Fibroblast of villous mesenchyme (primary cell): ENCODE measurements at places on chromosomes 5 and 9. TPM values are rescaled to one million over a fixed set of nuclear protein-coding genes. Genes with fewer than 3 reads are reported as not detected.

NPR3 gene
- 2.9 and 6.5 TPM in 2 replicates for total RNA-seq

CCDC171 gene
- 2.2 and 2.3 TPM in 2 replicates for total RNA-seq

SPINK6 gene
- not detected in 2 replicates for total RNA-seq

PURA gene
- total RNA-seq, result 20.0 and 26.3 TPM in 2 replicates

DNA sequence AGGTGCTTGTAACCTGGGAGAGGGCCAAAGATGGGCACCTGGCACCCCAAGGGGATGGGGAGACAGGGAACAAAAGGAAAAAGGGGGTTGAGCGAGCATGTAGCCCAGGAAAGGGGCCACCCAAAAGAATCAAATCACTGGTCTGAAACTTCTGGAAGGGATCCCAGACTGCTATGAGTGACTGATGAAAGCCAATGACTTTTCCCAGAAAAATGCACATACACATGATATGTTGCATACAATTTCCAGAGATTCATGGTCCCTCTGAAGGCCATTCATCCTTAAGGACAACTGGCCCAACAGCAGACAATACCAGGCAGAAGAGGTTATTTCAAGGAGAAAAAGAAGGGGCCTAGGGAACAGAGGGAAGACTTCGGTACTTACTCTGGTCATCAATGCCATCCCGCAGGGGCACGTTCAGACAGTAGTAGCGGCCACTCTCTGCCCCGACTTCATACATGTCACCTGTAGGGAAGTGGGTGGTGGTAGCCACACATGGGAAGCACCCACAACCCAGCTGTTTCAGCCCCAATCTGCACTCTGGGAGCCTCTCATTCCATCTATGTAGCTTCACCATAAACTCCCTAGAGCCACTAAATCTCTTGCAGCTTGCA, 8.4 kb downstream of the HDAC3 start:
- no peak for DNase-seq

DNA sequence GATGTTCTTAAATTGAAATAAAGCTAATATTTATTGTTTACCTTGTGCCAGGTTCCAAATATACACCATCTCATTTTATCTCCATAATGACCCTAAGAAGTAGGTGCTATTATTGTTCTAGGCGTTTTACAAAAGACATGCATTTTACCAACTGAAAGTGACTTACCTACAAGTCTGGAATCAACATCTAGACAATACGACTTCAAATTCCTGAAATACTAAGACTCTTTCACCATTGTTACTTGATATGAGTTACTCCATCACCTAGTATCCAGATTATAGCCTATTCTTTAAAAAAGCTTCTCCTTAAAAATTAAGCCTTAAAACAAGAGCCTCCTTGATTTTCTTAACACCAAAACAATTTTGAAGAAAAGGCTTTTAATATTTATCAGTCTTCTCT, 13.3 kb downstream of the HACD4 start:
- no peak for DNase-seq

DNA sequence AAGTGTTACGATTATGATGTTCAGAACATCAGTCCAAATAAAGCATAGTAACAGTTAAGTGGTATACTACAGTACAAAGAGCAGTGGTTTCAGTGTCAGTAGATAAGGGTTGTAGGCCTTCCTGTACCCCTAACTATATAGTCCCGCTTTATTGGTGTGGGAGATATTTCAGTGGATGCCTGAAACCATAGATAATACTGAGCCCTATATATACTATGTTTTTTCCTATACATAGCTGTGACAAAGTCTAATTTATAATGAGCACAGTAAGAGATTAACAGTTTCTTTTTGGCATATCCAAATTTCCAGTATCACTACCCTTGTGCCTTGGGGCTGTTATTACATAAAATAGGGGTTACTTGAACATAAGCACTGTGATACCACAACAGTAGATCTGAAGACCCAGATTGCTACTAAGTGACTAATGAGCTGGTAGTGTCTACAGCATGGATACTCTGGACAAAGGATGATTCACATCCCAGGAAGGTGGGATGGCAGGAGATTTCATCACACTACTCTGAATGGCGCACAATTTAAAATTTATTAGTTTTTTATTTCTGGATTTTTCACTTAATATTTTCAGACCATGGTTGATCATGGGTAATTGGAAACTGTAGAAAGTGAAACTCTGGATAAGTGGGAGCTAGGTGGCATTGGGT, 119.3 kb downstream of the RPS23 start:
- peak; percentile 55 for DNase-seq

DNA sequence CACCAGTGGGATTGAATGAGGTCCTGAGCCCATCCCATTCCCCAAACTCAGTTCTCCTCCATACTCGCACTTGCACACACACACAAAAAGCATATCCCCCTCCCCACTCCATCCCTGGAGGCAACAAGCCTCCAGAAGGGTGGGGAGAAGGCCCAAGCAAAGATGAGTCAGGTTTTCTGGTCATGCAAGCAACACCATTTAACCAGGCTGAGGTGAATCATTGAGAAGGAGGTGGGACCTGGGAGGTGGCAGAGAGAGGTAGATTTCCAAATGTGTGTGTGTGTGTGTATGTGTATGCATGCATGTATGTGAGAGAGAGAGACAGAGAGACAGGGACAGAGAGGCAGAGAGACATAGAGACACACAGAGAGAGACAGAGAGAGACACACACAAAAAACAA, 185.2 kb upstream of the TRIM32 start:
- no peak for DNase-seq

- DNase-seq, result peak; percentile 85
Observed at GRCh38 chr5:111742177-111742994, 14.6 kb downstream of the NREP start.

DNA sequence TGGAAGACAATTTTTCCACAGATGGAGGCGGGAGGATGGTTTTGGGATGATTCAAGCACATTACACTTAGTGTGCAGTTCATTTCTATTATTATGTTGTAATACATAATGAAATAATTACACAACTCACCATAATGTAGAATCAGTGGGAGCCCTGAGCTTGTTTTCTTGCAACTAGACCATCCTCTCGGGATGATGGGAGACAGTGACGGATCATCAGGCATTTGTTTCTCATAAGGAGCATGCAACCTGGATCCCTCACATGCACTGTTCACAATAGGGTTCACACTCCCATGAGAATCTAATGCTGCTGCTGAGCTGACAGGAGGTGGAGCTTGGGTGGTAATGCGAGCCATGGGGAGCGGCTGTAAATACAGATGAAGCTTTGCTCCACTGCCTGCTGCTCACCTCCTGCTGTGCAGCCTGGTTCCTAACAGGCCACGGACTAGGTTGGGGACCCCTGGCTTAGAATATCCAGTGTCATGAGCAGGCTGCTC, 1.6 kb downstream of the STKLD1 start:
- DNase-seq, result no peak

- DNase-seq, result no peak
Observed at GRCh38 chr5:149865746-149866145, 78.8 kb downstream of the PDE6A start.
